ENCODE measurements at places on chromosomes 1 and 21.

DNA sequence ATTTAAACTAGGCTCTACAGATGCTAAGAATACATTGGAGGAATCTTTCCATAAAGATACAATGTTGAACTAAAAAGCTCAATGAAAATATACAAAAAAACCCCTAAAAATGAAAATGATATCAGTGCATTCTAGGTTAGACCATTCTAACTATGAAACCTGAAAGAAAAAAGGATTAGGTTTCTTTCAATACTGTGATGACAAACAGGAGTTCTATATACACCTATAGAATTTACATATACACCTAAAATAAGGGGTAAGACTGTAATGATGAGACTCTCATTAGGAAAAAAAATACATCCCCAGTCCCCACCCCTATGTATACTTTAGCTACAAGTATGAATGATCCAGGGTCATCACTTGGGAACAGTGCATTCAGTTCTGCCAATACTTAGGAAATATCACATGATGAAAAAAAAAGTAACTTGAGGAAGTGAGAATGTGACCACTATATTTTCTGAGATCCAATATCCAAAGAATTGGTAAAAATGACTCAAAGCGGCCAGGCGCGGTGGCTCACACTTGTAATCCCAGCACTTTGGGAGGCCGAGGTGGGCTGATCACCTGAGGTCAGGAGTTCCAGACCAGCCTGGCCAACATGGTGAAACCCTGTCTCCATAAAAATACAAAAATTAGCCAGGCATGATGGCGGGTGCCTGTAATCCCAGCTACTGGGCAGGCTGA lies 26.3 kb downstream of the SELENOF start:
- DNase-seq: no peak

DNA sequence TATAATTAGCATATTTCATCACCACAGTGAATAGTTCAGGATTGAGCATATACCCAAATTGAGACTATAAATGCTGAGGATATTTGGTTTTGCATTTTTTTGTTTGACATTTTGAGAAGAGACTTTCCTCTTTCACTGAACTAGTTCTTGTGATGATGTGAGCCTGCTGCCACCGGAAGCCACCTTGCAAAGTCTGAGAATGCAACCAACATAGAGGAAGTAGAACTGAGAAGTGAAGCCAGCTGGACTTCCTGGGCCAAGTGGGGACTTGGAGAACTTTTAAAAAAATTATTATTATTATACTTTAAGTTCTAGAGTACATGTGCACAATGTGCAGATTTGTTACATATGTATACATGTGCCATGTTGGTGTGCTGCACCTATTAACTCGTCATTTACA lies 102.3 kb downstream of the RPE65 start:
- no peak for DNase-seq

GRCh38 chr1:63662056-63662836 lies 69.0 kb downstream of the PGM1 start:
- DNase-seq: no peak

DNA sequence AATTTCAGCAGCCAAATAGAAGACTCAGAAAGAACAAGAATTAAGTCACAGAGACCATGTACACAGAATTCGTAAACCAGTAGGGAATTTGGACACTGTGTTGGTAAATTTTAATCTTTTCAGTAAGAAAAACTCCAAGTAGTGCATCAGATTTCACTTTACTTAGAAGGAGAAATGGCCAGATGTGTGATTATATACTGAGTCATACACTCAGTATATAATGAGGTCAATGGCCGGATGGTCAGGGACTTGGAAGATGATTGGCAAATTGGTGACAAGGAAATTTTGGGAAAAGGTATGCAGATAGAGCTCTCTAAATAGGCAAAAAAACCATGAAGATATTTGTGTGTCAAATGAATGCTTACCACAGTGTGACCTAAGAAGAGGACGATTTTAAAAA lies 399.8 kb upstream of the LRRC7 start:
- no peak for DNase-seq

- DNase-seq: no peak
Measured at GRCh38 chr1:228944935-228945371, 209.7 kb downstream of the RHOU start.

DNA sequence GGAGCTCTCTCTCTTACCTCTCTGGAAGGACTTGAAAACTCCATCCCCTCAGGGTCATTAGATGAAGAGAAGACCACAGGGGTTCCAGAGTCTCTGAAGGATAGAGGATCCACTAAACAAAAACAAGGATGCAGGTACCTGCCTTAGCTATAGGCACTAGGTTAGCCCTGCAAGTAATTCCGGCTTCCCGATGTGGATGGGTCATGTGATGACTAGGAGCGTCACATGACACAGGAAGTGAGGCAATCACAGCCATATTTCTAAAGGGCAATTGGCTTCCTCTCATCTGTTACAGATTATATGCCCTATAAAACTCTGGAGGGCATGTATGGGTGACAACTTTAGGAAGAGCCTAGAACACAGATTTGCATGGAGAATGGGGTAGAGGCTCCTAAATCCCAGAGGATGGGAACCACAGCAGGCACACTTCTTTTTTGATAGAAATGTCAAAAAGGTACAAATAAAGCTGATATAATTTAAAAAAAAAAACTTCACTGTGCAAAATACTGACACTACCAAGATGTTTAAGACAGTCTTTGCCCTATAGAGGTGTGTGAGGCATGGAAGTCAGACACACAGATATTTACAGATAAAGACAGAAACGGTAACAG lies 14.1 kb downstream of the ENTREP3 start:
- DNase-seq: peak; percentile 65

- no peak for DNase-seq
Measured at GRCh38 chr21:25494804-25495203, 112.5 kb downstream of the MRPL39 start.

- no peak for DNase-seq
Measured at GRCh38 chr1:227945891-227946623, 1.7 kb downstream of the WNT9A start.

DNA sequence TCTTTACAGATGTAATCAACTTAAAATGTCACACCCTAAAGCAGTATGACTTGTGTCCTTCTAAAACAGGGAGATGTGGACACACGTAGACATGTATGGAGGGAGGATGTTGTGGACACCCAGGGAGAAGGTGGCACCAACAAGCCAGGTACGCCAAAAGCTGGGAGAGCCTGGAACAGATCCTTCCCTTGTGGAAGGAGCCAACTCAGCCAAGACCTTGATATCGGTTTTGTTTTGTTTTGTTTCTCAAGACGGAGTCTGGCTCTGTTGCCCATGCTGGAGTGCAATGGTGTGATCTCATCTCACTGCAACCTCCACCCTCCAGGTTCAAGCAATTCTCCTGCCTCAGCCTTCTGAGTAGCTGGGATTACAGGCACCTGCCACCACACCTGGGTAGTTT lies 45.6 kb downstream of the CHAF1B start:
- DNase-seq: no peak

- DNase-seq: no peak
Measured at GRCh38 chr1:172837816-172838679, 179.1 kb downstream of the FASLG start.

DNA sequence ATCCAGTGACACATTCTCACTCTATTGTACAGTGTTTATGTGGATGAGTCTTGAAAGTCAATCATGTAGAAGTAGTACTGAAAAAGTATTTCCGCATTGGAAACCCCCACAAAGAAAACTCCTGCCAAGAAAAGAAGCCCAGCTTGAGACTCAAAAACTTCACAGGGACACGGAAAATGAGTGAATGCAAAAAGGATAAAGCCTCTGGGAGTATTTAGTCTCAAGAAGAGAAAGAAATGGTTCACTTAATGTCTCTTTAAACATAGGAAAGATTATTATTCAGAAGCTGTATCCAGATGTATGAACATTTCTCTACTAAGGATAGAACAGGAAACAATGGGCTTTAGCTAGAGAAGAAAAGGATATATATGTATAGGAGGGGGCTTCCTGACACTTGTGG lies 304.5 kb downstream of the BARHL2 start:
- DNase-seq: no peak

DNA sequence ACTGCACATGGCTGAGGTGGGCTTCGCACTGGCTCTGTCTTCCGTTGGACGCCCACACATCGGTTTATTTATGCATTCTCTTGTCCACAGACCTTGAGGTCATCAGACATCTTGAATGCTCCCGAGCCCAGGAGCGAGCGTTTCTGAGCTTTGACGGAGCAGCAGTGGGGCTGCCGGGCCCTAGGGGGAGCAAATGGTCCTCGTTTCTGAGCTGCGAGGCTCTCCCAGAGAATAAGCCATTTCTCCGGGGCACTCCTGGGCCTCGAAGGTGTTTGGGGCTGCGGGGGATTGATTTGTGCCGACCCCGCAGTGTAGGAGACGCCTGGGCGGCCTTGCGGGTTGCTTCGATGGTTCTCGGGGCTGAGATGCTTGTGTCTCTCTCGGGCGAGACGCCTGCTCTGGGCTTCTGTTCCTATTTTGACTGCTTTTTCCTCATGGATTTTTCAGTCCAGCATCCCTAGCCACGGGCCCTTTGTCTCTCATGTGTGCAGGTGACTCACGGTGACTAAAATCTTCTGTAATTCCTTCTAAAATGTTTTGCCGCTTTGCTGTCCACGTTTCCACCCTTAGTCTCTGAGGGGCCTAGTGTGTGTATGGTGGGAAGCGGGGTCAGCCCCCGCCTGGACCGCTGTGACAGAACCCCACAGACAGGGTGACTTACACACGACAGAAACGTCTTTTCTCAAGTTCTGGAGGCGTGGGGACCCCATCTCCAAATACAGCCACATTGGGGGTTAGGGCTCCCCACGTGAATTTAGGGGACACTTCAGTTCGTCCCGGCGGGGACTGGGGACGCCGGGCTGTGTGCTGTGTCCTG lies 62.1 kb downstream of the FAAP20 start:
- no peak for DNase-seq

DNA sequence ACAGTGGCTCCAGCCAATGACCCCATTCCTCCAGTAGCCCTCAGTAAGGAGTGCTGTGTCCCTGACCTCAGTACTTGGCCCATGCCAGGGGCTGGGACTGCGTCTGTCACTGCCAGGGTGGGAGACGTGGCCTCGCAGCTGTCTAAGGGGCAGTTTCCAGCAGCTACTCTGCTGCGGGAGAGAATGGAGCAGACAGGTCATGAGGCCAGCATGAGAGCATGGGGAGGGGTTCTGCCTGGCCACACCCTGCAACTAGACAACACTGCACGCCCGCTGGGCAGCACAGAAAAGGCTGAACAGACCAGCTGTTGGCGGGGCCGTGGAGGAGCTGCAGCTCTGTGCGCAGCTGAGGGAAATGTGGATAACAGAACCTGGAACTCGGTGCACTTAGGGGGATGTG lies 91.6 kb upstream of the COL6A1 start:
- DNase-seq: no peak

- DNase-seq: no peak
Measured at GRCh38 chr1:158075078-158075477, 81.6 kb downstream of the KIRREL1 start.
